ENCODE measurements at places on chromosomes 5 and 9.

- no peak for DNase-seq
Observed at GRCh38 chr9:86246752-86247161, 12.7 kb downstream of the C9orf153 start.

DNA sequence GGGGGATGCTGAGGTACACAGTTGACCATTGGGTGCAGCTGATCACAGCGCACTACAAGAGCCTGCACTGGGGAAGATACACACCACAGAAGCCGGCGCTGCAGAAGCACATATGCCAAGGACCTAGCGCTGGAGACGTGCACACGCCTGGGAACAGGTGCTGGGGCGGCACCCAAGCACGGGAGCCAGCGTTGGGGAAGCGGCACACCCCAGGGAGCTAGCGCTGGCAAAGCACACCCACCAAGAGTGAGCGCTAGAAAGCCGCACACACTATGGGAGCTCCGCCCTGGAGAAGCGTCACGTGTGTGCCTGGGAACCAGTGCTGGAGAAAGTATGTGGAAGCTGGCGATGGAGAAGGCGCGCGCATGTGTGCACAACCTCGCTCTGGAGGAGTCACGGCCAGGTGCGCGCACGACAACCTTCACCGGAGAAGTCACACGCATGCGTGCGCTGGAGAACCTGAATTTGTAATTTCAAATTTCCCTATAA lies 4.5 kb downstream of the FANCC start:
- no peak for DNase-seq

DNA sequence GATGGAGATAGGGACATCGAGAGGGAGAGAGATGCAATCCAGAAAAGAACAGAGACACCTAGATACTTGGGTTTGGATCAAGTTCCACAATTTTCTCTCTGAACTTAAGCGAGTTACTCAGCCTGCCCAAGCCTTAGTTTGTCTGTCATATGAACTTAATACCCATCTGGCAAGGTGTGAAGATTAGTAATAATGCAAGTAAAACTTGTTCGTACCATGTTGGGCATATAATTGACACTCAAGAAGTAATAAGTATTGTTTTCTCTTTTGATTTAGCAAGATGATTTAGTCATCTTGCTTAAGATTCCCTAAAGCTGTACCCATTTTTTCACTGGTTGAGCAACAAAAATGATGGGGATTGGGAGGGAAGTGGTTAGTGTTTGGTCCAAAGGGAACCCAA lies 7.5 kb downstream of the RABGAP1 start:
- no peak for DNase-seq

- DNase-seq = no peak
Observed at GRCh38 chr9:31807574-31808256, 576.7 kb upstream of the ACO1 start.

DNA sequence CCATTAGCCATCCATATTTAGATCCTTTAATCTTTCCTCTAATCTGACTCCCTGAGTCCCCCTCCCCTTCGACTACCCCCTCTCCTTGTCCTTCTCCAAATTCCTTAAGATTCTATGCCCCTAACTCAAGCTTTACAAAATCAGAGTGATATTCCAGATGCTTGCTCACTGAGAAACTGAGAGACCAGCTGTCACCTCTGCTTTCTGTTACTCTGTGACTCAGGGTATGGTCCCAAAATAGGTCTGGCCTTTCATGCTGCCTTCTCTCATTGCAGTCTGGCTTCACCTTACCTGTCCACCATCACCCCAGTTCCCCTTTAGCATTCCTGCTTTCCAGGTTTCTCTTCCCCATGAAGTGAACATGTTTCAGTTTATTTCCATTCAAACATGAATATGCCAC lies 383.3 kb upstream of the SLC30A5 start:
- no peak for DNase-seq

DNA sequence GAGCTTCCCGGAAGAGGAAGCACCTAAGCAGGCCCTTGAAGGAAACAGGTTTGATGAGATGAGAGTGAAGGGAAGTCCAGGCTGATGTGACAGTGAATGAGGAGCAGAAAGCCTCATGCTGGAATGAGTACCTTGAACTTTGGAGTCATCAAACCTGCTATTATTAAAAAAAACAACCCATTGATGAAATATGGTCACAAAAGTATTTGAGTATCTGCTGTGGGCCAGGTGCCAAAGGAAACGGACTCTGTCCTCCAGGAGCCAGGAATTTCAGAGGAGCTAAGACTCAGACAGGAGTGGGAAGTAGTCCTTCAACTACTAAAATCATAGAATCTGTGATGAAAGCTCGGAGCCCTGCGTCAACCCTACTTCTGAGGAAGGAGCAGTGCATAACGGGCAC lies 11.9 kb downstream of the HAND1 start:
- no peak for DNase-seq

DNA sequence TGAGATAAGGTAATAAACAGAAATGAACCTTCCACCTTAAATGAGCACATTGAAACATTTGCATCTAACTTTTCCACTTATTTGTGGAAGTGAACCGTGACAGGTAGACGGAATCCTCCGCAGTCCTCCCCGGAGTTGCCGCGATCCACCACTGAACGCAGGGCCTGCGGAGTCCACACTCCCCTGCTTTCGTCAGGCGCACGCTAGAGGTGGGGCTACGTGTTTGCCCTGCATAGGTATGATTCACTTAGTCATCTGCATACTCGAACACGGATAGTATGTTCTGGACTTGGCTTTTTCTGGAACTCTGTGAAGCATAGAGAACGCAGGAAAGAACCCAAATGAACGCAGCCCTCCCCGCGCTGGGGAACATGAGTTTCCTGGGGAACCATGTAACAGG lies 272.8 kb upstream of the IRX4 start:
- no peak for DNase-seq

DNA sequence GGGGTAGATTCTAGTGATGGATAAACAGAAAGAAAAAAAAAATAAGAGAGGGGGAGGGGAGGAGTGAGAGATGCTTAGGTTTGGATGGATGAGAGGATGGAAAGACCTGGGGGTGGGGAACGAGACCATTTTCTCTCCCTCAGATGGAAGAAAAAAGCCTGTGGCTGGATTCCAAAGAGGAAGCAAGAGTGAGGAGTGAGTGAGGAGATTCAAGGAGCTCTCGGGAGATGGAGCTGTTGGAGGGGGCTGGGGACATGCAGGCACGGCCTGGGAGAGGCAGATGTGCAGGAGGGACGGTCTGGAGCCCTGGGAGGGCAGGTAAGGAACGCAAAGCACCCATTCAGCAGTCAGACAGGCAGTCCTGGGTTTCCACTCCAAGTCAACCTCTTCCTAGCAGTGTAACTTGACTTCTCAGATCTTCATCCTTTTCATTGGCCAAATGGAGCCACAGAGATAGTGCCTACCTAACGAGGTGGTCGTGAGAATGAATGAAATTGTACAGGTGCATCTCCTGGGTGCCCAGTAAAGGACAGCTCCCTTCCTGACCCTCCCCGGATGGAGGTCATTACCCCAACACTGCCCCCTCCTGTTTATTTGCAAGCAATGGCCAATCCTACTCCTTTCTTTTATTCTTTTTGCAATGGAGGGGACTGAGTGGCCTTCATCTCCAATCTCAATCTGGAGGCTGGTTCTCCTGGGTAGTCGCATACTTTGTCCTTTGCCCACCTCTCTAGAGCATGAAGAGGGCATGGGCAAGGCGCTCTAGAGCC lies 52.2 kb downstream of the PCDH1 start:
- peak; percentile 26 for DNase-seq

DNA sequence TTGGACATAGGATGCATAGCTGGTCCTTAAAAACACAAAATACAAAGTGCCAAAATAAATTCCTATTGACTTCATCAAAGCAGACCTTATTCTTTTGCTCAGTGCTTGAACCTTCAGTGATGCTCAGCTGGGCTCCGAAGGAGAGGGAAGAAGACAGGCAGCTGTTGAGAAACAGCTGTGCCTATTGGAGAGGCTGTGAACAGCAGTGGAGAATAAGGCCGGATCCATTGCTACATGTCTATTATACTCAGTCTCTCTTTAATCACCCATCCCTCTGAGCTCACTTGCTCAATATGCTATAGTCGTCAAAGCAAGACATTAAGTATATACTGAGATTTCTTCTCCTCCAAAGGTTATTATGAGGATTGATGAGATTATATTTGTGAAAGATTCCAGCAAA lies 174.4 kb downstream of the CHSY3 start:
- no peak for DNase-seq

DNA sequence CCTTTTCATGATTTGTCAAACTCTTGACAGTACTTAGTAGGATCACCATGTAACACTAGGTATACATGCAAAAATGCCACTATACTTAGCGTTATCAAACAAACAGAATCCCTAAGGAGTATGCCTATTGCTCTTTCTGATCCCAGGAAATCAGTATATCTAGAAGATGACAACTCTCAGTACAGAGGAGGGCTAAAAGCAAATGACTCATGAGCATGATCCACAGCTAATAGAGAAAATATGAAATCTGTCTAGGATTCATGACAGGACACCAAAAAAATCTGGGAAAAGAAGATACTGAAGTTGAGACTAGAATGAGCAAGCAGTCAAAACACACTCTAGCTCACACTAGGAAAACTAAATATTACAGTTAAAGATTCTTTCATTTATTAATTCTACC lies 89.2 kb downstream of the RAPGEF6 start:
- DNase-seq = no peak

DNA sequence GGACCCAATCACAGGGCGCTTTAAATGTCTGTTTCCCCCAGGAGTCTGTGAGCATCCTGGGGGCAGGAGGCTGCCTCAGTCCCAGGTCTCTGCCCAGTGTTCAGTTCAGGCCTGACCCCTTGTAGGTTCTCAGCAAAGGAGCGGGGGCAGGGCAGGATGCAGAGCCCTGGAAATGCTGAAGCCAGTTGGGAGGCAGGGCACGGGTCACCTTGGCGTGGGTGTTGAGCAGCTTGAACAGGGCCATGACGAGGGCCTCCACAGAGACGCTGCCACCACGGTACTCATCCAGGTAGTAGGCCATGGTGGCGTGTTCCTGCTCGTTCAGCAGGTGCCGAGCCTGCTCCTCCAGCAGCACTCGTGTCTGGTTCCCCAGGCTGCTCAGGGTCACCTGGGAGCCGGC lies 36.3 kb upstream of the AKNA start:
- DNase-seq = no peak

DNA sequence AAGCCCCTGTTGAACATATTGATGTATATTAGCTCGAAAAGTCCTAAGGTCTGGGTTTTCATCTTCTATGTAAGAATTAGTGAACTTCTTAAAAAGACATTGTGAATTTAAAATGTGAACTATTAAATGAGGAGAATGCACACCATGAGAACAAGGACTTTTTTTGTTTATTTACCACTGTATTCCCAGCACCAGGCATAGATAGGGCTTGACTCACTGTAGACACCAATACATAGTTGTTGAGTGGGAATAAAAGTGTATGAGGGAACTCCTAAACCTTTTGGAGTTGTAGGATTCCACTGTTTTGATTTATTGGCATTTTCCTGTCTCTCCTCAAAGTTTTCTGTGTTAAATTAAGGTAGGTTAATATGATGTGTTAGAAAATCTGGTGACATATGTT lies 40.3 kb downstream of the NNT start:
- no peak for DNase-seq

- no peak for DNase-seq
Observed at GRCh38 chr5:123754908-123755307, 242.9 kb downstream of the CSNK1G3 start.

DNA sequence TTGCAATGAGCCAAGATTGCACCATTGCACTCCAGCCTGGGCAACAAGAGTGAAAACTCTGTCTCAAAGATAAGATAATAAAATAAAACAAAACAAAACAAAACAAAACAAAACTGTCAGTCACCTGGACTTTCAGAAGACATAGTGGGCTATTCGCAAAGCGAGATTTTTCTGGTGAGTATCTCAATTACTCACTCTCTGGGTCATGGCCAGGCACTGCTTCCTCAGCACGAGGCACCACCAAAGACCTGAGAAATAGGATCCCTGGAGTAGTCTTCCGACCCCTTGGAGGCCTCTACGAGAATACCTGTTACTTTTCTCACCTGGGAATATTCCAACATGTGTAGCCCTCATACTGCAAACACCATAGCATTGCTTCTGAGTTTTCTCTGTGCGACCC lies 201.7 kb upstream of the ZNF618 start:
- DNase-seq = no peak

DNA sequence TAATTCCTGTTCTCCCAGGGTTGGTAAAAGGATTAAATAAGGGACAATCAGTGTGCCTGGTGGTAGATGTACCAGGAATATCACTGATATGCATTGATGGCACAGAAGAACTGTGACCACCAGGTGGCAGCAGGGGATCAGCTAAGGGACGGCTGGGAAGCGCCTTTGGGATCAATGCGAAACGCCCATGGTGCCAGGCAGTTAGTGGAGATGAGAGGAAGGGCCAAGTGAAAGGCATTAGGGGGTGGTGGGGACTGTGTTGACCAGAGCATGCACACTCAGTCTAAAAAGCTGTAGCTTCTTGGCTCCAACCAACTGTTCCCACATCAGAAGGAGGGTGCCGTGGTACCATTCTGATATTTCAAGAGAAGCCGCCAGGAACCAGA lies 55.6 kb downstream of the ARHGEF37 start:
- peak; percentile 64 for DNase-seq

GRCh38 chr5:85069659-85070640 lies 685.3 kb upstream of the EDIL3 start:
- no peak for DNase-seq

DNA sequence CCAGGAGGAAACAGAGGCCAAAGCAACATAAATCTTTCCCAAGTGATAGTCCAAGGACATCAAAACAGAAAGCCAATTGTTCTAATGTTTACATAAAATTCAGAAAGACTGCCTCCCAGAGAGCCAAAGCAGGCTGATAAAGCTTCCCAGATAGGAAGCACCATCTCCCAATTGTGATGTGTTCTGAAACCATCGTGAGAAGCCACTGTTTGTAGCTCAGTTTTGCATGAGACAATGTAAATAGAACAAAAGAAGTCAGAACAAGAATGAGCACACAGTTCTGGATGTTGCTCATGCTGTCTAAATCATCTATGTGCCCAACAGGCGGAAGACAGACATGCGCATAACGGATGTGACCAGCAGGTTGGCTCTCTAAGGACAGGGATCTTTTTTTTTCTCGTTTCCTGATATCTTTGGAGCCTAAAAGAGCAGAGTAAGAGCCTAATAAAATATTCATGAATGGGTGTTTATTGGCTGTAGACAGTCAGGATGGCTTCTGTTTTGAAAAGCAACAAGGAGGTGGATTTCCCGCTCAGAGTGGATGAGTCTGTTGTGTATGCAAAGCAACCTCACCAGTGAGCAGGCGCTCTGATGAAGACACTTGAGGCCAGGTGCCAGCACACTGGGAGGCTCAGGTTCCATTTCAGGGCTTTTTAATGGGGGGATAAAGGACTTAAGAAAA lies 113.6 kb downstream of the GNA14 start:
- no peak for DNase-seq

- peak; percentile 47 for DNase-seq
Observed at GRCh38 chr5:179166886-179167841, 107.0 kb downstream of the ZNF354C start.

GRCh38 chr5:179764056-179764455 lies 29.7 kb upstream of the LTC4S start:
- no peak for DNase-seq

- no peak for DNase-seq
Observed at GRCh38 chr5:74870299-74871067, 4.3 kb upstream of the FAM169A start.

All from CD4-positive, alpha-beta T cell treated with Interleukin-17A for 1 hour (primary cell).